Stimulated activated CD4-positive, alpha-beta T cell treated with anti-CD3 and anti-CD28 coated beads, Interleukin-12 subunit alpha, Interleukin-12 subunit beta, amount 100 ng/mL, for 48 hours (primary cell): ENCODE measurements at places on chromosomes 1 and 21.

- DNase-seq: no peak
Observed at GRCh38 chr1:175168782-175169181, 23.8 kb downstream of the KIAA0040 start.

- no peak for DNase-seq
Observed at GRCh38 chr1:19910650-19911049, 12.8 kb downstream of the PLA2G2E start.

GRCh38 chr1:208108213-208108608 lies 136.0 kb downstream of the PLXNA2 start:
- DNase-seq: no peak

DNA sequence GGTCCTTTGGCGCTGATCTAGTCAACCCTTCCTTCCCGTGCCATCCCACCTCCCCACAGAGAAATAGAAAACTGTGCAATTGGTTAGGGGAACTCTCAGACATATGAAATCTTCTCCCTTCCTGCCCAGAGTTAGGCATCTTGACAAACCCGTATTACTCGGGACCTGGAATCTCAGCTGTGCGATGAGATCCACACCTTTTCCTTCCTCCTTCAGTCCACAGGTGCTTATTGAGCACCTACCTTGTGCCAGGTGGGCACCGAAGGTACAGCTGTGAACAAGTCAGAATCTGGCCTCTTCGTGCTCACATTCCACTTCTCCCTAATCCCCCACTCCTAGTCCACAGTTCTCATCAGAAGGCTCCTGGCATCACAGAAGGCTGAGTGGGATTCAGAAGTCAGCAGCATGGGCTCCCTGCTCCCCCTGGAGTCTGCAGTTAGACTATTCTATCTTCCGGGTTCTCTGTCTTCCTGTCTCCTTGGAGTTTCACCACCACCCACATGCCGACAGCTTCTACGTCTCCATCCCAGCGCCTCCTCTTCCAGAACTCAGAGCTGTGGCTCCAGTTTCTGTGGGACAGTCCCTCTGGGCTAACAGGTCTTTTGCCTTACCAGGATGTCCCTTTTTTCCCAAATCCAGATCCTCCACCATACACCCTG lies 23.0 kb downstream of the KNCN start:
- no peak for DNase-seq

- no peak for DNase-seq
Observed at GRCh38 chr1:164823486-164824279, 264.7 kb downstream of the PBX1 start.

- DNase-seq: no peak
Observed at GRCh38 chr1:160708118-160708517, 3.5 kb downstream of the CD48 start.

GRCh38 chr1:75502776-75503175 lies 108.1 kb downstream of the SLC44A5 start:
- DNase-seq: no peak

GRCh38 chr21:37184784-37185593 lies 82.1 kb downstream of the VPS26C start:
- DNase-seq: no peak

GRCh38 chr1:53313556-53313955 lies 14.3 kb downstream of the LRP8 start:
- no peak for DNase-seq

DNA sequence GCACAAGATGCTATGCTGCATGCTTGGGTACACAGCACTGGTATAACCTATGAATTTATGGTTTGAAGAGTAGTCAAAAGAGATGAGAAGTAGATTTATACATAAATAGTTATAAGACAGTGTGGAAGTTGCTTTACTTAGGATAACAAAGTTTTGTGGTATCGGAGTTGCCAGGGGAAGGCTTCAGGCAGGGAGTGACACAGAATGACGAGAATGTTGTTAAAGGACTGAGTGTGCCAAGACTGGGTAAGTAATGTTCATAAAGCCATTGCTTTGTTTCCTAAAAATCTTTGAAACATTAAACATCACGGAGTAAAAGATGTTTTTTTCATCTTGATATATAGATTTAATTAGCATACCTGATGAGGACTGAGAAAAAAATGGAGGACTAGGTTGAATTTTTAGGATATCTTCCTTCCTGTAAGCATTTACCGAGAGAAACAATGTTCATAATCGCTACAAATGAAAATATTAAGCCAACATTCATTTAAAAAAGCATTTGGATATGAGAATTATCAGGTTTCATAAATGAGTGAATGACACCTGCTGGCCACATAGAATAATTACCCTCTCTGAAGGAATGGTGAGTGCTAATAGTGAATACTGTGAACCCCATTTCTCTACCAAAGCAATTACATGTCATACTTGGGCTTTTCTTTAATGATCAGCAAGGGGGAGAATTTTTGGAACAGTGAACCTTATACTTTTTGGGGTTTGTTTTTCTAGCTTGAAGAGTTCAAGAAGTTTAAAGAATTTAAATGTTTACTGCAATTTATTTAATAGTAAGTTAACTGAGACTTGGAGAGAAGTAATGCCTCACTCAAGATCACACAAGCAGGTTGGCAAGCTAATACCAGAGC lies 28.4 kb downstream of the EXTL2 start:
- no peak for DNase-seq

DNA sequence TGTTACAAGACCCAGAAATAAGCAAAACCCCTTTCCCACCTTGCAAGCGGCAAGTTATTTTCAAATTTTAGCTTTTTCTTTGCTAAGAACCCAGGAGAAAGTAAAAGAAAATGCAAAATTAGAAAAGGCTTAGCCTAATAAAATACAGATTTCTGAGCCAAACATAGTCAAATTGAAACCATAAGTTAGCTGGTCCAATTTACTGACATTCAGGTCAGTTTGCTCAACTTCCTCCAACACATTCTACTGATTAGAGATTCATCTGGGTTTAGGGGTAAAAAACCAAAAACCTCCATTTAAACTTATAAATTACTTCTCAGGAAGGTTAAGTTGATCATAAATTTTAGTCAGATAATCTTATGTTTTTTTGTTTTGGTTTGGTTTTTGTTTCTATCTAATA lies 701.8 kb upstream of the CXADR start:
- no peak for DNase-seq

GRCh38 chr1:44068442-44068921 lies 37.2 kb upstream of the SLC6A9 start:
- DNase-seq: no peak

DNA sequence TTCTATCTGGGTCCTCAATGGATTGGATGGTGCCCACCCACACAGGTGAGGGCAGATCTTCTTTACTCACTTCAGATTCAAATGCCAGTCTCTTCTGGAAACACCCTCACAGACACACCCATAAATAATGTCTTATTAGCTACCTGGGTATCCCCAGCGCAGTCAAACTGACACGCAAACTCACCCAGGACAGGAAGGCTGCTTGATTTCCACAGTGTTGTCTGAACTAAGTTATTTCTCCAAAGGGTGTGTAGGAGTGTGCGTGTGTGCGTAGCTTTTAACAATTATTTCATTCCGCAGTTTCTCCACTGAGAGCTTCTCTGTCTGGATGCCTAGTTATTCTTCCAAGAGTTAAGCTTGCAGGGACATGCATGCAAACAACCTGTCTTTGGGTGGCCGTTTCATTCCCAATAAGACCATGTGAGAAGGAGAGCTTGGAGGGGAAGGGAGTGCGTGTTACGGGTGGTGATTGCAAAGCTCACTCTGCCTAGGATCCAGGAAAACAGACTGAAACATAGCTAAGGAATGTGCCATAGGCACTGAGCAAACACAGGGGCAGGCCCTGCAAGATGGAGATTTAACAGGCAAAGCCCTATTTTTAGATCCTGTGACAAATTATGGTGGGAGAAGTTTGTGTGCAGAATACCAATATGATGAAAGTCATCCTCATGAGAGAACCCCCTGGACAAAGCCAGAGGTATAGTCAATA lies 269.7 kb downstream of the DYRK1A start:
- no peak for DNase-seq

- no peak for DNase-seq
Observed at GRCh38 chr1:4346131-4346530, 308.3 kb upstream of the AJAP1 start.

DNA sequence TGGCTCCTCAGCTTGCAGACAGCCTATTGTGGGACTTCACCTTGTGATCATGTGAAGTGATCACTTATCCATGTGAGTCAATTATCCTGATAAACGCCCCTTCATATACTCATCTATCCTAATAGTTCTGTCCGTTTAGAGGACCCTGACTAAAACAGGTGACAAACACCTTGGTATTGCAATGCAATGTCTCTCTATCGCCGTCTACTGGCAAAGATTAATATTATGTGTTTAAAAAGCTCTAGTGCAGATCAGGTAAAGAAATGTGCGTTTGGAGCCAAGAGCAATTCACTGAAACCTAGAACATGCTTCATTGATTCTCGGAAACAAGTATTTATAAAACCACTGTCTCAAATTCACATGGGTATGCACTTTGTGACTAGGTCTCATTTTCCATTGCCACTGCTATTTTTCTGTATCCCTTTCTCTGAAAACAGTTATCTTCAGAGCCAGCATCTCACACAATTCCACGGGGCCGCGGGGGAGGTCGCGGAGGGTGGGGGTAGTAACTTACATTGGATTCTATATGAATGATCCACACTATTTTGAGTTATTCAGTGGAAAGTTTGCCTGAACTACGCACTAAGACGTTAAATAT lies 554.6 kb upstream of the NCAM2 start:
- DNase-seq: no peak

GRCh38 chr1:154863315-154864174 lies 6.5 kb downstream of the KCNN3 start:
- no peak for DNase-seq

DNA sequence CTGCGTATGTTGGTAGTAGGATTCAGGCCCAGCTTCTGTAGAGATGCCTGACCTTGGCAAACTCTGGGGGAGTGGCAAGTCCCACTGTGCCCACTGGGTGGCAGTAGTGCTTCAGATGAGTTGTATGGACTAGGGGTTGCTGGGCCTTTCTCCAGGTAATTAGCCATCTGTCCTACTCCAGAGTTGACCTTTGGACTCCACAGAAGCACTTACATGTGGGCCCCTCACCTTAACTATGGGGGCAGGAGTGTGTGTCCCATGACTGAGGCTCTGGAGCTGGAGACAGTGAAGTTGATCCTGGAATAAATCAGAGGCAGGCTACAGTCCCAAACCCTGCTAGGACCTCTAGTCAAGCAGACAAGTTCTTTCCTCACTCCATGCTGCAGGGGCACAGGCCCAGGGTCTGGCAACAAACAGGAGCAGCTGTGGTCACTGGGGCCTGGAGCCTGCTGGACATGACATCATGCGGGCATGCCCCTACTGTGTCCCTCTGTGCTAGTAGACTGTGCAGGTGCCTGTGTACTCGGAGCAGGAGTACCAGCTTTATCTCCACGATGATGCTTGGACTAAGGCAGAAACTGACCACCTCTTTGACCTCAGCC lies 4.6 kb downstream of the DMAP1 start:
- peak; percentile 71 for DNase-seq

DNA sequence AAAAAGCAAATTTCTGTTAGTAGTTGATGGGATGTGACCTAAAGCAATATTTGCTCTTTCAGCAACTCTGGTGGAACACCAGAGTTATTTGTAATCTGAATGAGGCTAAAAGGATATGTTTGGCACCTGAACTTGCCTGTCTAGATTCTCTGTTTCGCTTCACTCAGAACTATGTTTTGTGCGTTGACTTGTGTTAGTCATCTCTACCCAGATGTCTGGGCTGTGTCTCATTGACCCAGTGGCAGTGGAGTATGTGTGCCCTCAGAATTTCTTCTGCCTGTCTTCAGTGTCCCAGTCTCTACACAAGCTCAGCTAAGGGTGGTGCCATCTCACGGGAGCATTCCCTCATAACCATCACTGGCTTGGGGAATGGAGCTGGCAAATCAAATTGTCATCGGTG lies 13.9 kb downstream of the KCNK1 start:
- no peak for DNase-seq

GRCh38 chr21:28112511-28112910 lies 880.2 kb downstream of the LTN1 start:
- DNase-seq: no peak
